Upper lobe of left lung (tissue), 6 donors: ENCODE measurements at places on chromosomes 1 and 21. TPM values are rescaled to one million over a fixed set of nuclear protein-coding genes. Genes with fewer than 3 reads are reported as not detected.

DNA sequence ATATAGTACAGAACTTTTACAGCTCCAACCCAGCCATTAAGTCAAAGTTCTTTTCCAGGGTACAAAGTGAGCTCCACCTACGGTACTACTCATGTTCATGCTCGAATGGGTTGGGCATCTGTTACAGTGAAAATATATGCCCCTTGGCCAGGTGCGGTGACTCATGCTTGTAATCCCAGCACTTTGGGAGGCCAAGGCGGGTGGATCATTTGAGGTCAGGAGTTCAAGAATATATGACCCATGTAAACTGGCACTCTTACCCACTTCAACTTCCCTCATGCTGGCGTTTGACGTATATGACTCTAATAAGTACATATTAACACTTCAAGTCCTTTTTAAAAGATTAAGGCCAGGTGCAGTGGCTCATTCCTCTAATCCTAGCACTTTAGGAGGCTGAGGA, 71.3 kb upstream of the PKN2 start:
- DNase-seq: no peak

The OR2T2 gene
- not detected for total RNA-seq

The NCF2 gene
- 202 TPM for total RNA-seq

DNA sequence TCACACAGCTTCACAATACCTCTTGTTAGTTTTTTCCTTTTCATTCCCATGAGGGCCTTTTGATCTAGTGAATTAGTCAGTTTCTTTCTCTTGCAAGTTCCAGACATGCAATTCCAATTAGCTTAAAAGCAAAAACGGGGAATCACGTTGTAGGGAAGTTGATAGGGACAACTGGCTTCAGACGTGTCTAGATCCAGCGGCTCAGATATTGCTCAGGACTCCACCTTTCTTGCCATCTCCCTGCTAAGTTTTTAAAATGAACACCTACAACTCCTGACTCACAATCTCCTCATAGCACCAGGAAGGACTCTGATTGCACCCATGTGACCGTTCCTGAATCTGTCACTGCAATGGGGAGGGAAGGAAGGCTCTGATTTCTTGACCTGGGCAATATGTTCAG, 63.8 kb upstream of the ARHGAP29 start:
- DNase-seq: no peak
